ENCODE measurements at places on chromosomes 11 and 22.

DNA sequence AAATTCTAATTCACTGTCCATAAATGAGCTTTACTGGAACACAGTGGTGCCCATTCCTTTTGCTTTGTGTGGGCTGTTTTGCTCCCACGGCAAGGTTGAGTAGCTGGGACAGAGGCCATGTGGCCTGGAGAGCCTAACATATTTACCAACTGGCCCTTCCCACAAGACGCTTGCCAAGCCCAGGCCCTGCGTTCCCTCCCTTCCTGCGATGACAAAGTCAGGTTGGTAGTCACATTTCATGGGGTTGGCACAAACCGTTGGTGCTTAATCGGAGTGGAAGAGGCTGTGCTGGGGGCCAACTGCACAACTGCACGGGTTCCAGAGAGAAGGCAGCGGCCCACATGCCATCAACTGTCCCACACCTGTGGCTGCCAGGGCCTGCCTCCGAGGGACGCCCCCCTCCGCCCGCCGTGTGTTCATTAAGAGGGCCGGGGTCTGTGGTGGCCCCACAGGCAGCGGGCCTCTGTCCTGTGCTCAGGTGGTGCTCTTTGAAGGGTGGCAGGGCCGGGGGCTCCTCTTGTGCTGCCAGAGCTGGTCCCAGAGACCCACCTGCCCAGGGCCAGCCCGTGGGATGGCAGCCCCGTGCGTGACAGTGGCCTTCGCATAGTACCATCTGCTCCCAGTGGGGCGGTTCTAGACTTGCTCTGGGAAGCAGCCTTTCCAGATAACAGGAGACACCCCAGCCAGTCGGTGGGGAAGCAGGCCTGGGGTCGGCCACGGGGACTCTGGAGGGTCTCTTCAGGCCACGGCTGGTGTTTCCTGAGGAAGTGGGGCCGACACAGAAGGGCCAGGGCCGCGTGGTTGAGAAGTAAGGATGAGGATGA, 81.5 kb upstream of the CLDN5 start:
- DNase-seq, result no peak

GRCh38 chr11:104826772-104827171, 71.5 kb downstream of the CASP12 start:
- no peak for DNase-seq

GRCh38 chr11:69010964-69011623, 2.0 kb downstream of the MRGPRF start:
- peak; percentile 5 for DNase-seq

GRCh38 chr22:27997538-27997937, 78.5 kb upstream of the PITPNB start:
- no peak for DNase-seq

- DNase-seq, result no peak
Measured at GRCh38 chr11:34417202-34417601, 21.5 kb upstream of the CAT start.

GRCh38 chr22:49777569-49778249, 50.0 kb downstream of the BRD1 start:
- DNase-seq, result no peak

DNA sequence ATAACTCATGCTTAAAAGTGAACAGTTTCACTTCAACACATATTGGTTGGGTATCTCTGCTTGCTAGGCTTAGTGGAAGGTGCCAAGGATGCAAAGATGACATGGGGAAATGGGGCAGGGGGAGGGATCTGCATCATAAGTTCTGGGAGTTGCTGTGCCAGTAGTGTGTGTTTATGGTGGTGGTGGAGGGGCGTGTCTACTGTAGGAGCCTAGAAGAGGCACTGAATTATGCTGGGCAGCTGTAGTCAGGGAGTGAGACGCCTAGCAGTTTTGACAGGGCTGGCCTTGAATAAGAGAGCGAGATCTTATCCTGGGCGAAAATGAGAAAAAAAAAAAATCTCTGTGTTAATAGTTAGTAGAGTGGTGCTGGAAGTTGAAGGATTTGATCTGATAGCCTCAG, 3.0 kb downstream of the ELMOD1 start:
- no peak for DNase-seq

GRCh38 chr11:57475191-57475590, 14.9 kb downstream of the RTN4RL2 start:
- DNase-seq, result no peak

- DNase-seq, result no peak
Measured at GRCh38 chr22:23079814-23080521, 9.6 kb downstream of the GNAZ start.

- DNase-seq, result no peak
Measured at GRCh38 chr11:21364866-21365624, 695.7 kb downstream of the NELL1 start.

GRCh38 chr22:19783586-19784383, 23.2 kb downstream of the TBX1 start:
- no peak for DNase-seq

- no peak for DNase-seq
Measured at GRCh38 chr22:37409459-37410050, 17.7 kb downstream of the ELFN2 start.
